ENCODE measurements at places on chromosomes 6 and 20.

DNA sequence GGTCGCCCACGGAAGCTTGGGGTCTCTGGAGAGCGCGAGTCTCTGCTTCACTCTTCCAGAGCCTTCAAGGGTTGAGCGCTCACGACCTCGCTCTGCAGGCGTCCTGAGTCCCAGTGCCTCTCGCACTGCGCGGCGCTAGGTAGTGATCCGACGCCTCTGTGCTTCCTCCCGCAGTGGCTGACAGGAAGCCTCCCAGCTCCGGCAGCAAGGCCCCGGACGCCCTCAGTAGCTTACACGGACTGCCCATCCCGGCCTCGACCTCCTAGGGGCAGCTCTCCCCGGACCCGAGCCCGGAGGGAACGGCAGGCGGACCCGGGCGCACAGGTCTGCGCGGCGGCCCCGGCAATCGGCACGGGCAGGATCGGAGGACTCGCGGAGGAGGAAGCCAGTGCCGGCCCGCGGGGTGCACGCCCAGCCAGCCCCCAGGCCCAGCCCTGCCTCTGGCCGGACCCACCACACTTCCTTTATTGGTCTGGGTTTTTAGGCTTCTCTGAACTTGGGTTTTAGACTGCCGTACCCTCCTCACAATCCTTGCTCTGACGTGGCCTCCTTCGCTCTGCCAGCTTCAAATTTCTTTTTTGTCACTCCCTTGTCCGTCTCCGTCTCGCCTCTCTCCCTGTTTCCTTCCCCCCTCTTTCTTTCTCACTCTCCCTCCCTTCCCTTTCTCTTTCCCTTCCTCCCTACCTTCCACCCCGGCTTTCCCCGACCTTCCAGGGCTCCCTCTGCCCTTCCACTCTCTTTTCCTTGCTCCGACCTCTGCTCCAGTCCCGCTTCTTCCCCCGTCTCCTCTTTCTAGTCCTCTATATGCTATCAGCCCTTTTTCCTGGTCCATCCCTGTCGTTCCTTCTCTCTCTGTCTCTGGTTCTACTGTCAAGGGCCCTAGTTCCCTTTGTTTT lies 9.1 kb downstream of the PAX1 start:
- H3K4me1 ChIP-seq, result no peaks in the 10 kb centered on the region
- DNase-seq, result no peak
- H3K4me3 ChIP-seq, result no peak overlapping the region
- H3K36me3 ChIP-seq, result no peaks in the 10 kb centered on the region
- H3K27ac ChIP-seq, result no peak overlapping the region

DNA sequence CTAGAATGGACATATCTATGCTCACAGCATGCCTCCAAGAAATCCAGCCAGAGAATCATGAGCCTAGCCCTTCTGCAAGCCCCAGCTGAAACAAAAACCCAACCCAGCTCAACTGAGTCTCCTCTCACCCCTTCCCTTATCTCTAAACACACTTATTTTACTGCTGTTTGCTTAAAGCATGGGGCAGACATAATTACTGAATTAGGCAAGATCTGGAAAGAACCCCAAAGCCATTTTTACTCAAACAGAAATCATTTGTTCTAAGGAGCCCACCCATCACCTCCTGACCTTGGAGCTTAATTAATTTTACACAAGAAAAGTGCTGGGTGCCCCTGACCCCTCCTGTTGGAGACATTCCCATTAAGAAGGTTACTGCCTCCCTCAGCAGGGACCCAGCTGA lies 291.6 kb downstream of the MAFB start:
- H3K36me3 ChIP-seq, result no peaks in the 10 kb centered on the region
- H3K4me1 ChIP-seq, result no peaks in the 10 kb centered on the region
- no peak overlapping the region for H3K27ac ChIP-seq
- no peak for DNase-seq

- H3K4me1 ChIP-seq, result no peaks in the 10 kb centered on the region
- H3K27ac ChIP-seq, result no peak overlapping the region
- no peak overlapping the region for H3K4me3 ChIP-seq
- no peaks in the 10 kb centered on the region for H3K36me3 ChIP-seq
- no peak for DNase-seq
- no peaks in the 10 kb centered on the region for H3K27me3 ChIP-seq
Measured at GRCh38 chr6:101086473-101086872, 205.3 kb upstream of the ASCC3 start.

GRCh38 chr6:106206905-106207304 lies 118.7 kb downstream of the ATG5 start:
- DNase-seq, result no peak
- H3K27me3 ChIP-seq, result no peaks in the 10 kb centered on the region
- H3K27ac ChIP-seq, result no peak overlapping the region
- no peaks in the 10 kb centered on the region for H3K36me3 ChIP-seq

DNA sequence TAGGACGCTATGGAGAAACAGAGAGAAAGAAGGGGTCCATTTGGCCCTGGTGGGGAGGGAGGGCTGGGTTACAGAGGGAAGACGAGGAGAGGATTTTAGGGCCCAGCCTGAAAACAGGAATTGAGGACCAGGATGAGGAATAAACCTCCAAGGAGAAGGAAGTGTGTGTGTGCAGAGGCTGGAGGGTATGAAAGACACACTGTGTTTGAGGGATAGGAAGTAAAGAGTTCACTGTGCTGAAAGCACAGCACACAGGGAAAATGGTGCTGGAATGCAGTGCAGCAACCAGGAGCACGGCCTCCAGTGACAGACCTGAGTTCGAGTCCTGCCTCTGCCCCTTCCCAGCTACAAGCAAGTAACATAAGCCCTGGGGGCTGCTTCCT lies 7.8 kb downstream of the MBOAT1 start:
- H3K36me3 ChIP-seq, result peaks cover 7% of the 10 kb centered on the region
- H3K27ac ChIP-seq, result peak overlapping the region; percentile 72
- no peak for DNase-seq
- H3K27me3 ChIP-seq, result no peaks in the 10 kb centered on the region
- peaks cover 86% of the 10 kb centered on the region for H3K4me1 ChIP-seq
- H3K4me3 ChIP-seq, result no peak overlapping the region

- no peak for DNase-seq
- peaks cover 20% of the 10 kb centered on the region for H3K4me1 ChIP-seq
- H3K36me3 ChIP-seq, result no peaks in the 10 kb centered on the region
- peak within 1 kb of the TSS; percentile 14 for H3K27ac ChIP-seq
Measured at GRCh38 chr6:84033523-84034451, at the start of gene MRAP2. TSS of gene MRAP2 (plus strand) at chr6:84033772. CDS start at chr6:84055319, 21,547 bp downstream.

DNA sequence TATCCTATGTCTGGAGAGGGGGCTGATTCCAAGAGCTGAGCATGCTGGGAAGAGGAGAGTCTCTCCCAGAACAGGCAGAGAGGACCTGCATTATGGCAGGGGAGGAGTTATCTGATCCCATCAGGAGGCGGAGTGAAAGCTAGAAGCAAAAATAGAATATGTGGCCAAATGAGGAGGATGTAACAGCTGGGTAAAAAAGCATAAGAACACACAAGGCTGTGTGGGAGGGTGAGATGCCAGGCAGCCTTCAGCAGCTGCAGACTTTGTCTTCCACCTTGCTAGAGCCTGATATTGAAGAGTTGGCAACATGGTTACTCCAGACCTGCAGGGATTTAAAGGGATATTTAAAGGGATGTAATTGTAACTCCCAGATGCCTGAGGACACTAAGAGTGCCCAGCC lies 167.1 kb downstream of the PTPRT start:
- H3K27me3 ChIP-seq, result no peaks in the 10 kb centered on the region
- no peaks in the 10 kb centered on the region for H3K4me1 ChIP-seq
- no peak for DNase-seq
- H3K4me3 ChIP-seq, result no peak overlapping the region

GRCh38 chr20:63495741-63496595 lies 2.9 kb downstream of the EEF1A2 start:
- peak overlapping the region; percentile 62 for H3K4me3 ChIP-seq

DNA sequence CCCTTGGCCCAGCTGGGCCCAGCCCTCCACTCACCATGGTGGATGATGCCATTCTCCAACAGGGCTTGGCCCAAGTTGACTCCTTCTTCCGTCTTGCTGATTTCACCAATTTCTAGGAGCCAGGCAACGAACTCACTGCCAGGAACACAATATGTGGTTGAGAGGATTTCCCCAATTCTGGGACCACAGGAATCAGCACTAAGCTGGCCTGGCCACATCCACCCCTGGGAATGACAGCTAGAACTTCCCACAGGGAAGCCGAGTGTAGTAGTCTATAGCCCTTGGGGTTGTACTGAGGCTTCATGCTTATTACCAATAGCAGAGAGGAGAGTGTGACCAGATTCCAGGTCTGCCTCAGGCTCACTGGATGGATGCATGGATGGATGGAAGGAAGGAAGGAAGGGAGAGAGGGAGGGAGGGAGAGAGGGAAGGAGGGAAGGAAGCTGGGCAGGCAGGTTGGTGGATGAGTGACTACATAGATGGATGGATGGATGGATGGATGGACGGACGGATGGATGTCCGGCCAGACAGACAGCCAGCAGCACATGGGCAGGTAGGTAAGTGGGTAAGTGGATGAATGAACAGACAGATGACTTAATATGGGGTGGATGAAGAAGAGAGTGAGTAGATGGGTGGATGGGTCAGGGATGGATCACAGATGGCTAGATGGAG lies 146.5 kb downstream of the PREX1 start:
- no peak overlapping the region for H3K27ac ChIP-seq
- no peak overlapping the region for H3K4me3 ChIP-seq
- H3K27me3 ChIP-seq, result no peaks in the 10 kb centered on the region
- peaks cover 44% of the 10 kb centered on the region for H3K36me3 ChIP-seq
- DNase-seq, result no peak
- peaks cover 13% of the 10 kb centered on the region for H3K4me1 ChIP-seq

DNA sequence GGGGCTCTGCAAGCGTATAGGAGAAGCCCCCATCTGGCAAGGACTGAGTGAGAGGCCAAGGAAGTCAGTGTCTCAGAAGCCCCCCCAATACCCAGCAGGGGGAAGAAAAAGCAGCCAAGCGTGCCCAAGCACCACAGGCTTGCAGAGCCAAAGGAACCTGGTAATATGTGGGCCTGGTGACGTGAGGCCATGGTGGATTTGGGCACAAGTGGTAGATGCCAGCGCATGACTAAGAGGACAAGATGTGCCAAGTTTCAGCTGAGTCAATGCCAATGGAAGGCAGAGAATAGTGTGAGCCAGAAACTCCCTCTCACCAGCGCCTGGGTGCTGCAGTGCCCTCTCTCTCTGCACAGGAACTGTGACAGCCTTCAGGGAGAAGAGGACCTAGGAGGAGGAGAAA lies 110.0 kb downstream of the QRSL1 start:
- H3K36me3 ChIP-seq, result no peaks in the 10 kb centered on the region
- peaks cover 8% of the 10 kb centered on the region for H3K4me1 ChIP-seq
- DNase-seq, result no peak
- no peaks in the 10 kb centered on the region for H3K27me3 ChIP-seq
- peak overlapping the region; percentile 70 for H3K27ac ChIP-seq
- H3K4me3 ChIP-seq, result no peak overlapping the region

GRCh38 chr6:20873425-20874190 lies 339.4 kb downstream of the CDKAL1 start:
- H3K27ac ChIP-seq, result no peak overlapping the region
- peaks cover 30% of the 10 kb centered on the region for H3K4me1 ChIP-seq
- no peak overlapping the region for H3K4me3 ChIP-seq
- no peak for DNase-seq

DNA sequence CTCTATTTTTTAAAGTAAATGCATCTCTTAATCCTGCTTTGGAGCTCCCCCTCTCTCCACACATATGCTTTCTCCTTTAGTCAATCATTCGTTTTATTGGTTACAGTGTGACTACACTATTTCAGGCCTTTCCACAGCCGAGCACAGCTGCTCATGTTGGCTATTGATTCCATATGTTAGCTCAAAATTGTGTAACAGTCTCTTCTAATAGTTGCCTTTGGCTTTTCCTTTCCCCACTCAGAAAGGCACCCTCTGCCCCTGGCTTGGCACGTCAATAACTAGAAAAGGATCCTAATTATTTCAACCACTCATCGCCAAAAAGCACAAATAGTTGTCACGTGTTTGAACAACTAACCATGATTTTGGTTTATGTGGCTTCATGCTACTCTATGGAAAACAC lies 410.3 kb upstream of the SLC35B3 start:
- no peak overlapping the region for H3K27ac ChIP-seq
- no peak overlapping the region for H3K4me3 ChIP-seq
- no peaks in the 10 kb centered on the region for H3K4me1 ChIP-seq
- no peaks in the 10 kb centered on the region for H3K27me3 ChIP-seq
- no peak for DNase-seq
- H3K36me3 ChIP-seq, result no peaks in the 10 kb centered on the region

GRCh38 chr6:41474213-41474933 lies 71.8 kb upstream of the FOXP4 start:
- H3K27me3 ChIP-seq, result no peaks in the 10 kb centered on the region
- H3K27ac ChIP-seq, result no peak overlapping the region
- H3K4me1 ChIP-seq, result peaks cover 12% of the 10 kb centered on the region

GRCh38 chr20:41201760-41202159 lies 64.4 kb downstream of the PLCG1 start:
- H3K27me3 ChIP-seq, result no peaks in the 10 kb centered on the region
- H3K4me3 ChIP-seq, result no peak overlapping the region
- H3K4me1 ChIP-seq, result no peaks in the 10 kb centered on the region
- no peak overlapping the region for H3K27ac ChIP-seq
- no peaks in the 10 kb centered on the region for H3K36me3 ChIP-seq
- DNase-seq, result no peak

- peaks cover 4% of the 10 kb centered on the region for H3K4me1 ChIP-seq
- no peaks in the 10 kb centered on the region for H3K27me3 ChIP-seq
- no peak for DNase-seq
- no peak overlapping the region for H3K27ac ChIP-seq
- H3K4me3 ChIP-seq, result no peak overlapping the region
Measured at GRCh38 chr20:64119681-64120341, 12.4 kb upstream of the NPBWR2 start.

DNA sequence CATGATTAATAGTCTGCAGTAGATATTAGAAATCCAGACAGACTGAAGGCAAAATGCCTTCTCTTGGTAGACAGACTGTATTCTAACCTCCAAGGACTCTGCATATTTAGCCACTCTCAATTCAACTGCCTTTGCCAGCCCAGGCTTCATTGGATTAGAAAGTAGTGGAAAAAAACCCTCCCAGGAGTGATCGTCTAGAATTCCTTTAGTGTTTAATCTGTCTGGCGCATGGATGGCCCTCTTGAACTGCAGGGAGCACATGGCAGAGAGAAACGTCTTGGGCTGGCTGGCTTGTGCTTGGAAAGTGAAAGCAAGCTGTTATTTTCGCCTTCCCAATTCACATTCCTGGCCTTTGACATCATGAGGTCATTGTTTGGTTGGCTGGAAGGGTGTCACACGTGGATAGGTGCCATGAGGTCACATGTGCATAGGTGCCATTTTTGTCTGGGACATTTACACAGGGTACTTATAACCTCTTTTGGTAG lies 30.9 kb upstream of the NEDD9 start:
- H3K27ac ChIP-seq, result peak overlapping the region; percentile 50
- H3K4me3 ChIP-seq, result no peak overlapping the region
- H3K36me3 ChIP-seq, result no peaks in the 10 kb centered on the region
- no peak for DNase-seq
- H3K4me1 ChIP-seq, result peaks cover 20% of the 10 kb centered on the region

- H3K36me3 ChIP-seq, result no peaks in the 10 kb centered on the region
- no peak overlapping the region for H3K4me3 ChIP-seq
- H3K27me3 ChIP-seq, result no peaks in the 10 kb centered on the region
- DNase-seq, result no peak
- no peaks in the 10 kb centered on the region for H3K4me1 ChIP-seq
Measured at GRCh38 chr6:137426007-137426689, 68.0 kb downstream of the OLIG3 start.
